ENCODE measurements at places on chromosomes 11 and 22.

DNA sequence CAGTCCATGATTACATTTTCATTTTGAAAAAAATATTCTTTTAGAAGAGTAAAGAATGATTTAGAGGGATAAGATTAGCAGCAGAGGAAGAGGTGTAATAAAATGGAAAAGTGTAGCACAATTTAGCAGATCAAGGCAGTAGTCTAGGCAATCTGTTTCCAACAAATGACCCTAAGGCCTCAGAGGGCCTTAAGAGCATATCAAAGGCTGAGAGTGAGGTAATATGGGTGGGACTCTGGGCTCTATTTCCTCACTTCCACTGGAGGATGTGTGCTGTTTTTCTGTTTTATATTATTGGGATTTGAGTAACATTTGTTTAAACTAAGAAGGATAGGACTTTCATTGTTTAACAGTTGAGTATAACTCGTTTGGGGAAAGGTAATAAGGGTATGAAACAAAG, 28.8 kb downstream of the CCDC81 start:
- DNase-seq, result no peak

GRCh38 chr11:102608699-102609098, 16.4 kb downstream of the MMP20 start:
- DNase-seq, result no peak

- DNase-seq, result no peak
These were observed 4.7 kb downstream of the GNAZ start for GRCh38 chr22:23075050-23075449.

DNA sequence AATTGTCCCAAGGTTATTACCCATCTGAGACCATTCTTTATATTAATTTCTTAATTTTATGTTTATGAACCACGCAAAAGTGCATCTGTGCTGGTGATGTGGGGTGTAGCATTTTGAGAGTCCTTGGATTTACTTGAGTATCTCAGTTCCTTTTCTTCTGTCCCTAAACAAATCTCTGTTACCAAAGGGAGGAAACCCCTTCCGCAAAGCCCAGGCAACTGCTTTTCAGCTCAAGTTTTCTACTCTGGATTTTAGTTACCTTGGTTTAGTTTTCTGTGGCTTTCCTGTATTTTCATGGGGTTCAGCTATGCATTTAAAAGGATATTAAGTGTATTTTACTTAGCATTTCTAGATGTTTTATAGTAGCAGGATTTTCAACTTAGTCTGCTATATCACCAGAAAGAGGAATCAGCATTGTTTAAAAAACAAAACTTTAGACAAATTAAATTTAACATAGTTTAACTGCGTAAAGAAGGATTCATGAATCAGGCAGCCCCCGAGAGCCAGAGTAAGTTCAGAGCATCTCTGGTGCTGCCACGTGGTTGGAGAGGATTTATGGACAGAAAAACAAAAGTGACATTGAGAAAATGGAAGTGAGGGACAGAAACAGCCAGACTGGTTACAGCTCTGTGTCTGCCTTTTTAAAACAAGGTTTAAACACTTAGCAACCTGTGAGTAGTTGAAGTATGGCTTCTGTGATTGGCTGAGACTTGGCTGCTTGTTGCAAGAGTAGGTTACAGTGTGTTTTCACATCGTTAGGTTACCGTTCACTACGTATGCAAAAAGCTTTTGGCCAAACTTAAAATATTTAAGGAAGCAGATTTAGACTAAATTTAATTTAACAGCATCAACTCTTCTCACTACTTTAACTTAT, 9.6 kb downstream of the ADM start:
- DNase-seq, result peak; percentile 67

- DNase-seq, result peak; percentile 69
These were observed 29.8 kb upstream of the TMEM135 start for GRCh38 chr11:87007963-87008362.

- DNase-seq, result no peak
These were observed 16.0 kb upstream of the MIF start for GRCh38 chr22:23878219-23878618.

DNA sequence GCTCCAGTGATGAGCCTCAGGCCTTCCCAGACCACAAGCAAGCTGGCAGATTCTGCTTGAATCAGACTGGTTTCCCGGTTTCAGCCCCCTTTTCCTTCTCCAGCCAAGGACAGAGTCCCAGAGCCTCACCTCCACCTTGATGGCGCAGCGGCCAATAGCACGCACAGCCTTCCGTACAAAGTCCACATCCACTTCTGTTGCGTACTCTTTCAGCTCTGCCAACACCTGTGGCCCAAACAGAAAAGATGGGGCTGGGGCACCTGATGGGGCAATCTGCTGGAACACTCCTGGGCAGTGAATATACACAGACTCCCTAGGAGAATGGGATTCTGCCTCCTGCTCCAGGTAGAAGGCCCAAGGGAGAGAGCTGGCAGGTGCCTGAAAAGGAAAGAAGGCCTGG, 35.5 kb upstream of the RASL10A start:
- no peak for DNase-seq

DNA sequence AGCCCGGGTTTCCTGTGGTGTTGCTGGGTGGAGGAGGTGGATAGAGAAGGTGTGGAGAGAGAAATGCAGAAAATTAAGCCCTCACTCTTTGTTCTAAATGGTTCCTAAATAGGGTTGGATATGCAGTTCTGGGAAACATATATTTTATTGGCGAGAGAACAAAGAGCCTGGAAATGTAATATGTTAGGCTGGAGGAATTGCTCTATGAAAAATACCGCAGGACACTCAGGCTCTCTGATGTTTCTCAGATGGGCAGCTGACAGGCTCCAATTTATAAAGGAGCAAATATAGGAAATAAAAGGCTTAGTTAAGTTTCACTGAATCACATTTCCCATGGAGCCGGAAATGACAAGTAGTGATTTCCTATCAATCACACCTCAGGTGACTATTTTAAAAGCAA, 428.0 kb downstream of the TMEM135 start:
- DNase-seq, result no peak

GRCh38 chr11:100808904-100809491, 121.9 kb downstream of the ARHGAP42 start:
- DNase-seq, result no peak
